Daoy (cell line): ENCODE measurements at places on chromosomes 6 and 20. TPM values are rescaled to one million over a fixed set of nuclear protein-coding genes. Genes with fewer than 3 reads are reported as not detected.
A peak's percentile ranks its signal among the peaks of the same experiment; 100 is the strongest.

GRCh38 chr20:32784369-32785080, 22.3 kb downstream of the DNMT3B start:
- DNase-seq = no peak

- no peak for DNase-seq
These were observed 142.5 kb upstream of the SPACA1 start for GRCh38 chr6:87905101-87905641.

The CLIC5 gene
- total RNA-seq = 0.11 TPM in 1 of 2 replicates, not detected in the other

- DNase-seq = no peak
These were observed 68.0 kb downstream of the SLC35F1 start for GRCh38 chr6:117974914-117975627.

- peak; percentile 96 for DNase-seq
These were observed 35.6 kb downstream of the CNKSR3 start for GRCh38 chr6:154474648-154475428.

GRCh38 chr6:41289815-41290214, 3.3 kb upstream of the TREM1 start:
- DNase-seq = no peak

- DNase-seq = peak; percentile 25
These were observed 29.9 kb downstream of the ABHD12 start for GRCh38 chr20:25360631-25361286.

The NR2E1 gene
- 1.6 and 2.1 TPM in 2 replicates for total RNA-seq

The SPTLC3 gene
- 2.1 and 10.0 TPM in 2 replicates for total RNA-seq

- DNase-seq = no peak
These were observed 936 bp upstream of the TMX4 start for GRCh38 chr20:8020314-8021079.

DNA sequence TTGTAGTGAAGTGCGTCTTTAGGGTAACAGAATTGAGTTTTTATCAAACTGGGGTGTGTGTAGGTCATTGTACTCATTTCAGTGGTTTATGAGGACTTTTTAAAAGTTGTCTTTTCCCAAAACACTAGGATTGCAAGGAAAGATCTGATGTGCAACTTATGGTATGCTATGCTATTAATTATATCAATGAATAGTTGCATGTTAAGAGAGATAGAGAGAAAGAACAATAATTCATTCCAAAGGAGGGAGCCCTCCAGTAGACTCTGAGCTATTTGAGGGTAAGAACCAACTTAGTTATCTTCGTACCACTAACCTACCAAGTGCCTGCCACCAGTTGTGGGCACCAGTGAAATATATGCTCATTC, 117.1 kb downstream of the RNF144B start:
- DNase-seq = no peak

GRCh38 chr20:59371431-59371830, 71.0 kb downstream of the EDN3 start:
- no peak for DNase-seq

DNA sequence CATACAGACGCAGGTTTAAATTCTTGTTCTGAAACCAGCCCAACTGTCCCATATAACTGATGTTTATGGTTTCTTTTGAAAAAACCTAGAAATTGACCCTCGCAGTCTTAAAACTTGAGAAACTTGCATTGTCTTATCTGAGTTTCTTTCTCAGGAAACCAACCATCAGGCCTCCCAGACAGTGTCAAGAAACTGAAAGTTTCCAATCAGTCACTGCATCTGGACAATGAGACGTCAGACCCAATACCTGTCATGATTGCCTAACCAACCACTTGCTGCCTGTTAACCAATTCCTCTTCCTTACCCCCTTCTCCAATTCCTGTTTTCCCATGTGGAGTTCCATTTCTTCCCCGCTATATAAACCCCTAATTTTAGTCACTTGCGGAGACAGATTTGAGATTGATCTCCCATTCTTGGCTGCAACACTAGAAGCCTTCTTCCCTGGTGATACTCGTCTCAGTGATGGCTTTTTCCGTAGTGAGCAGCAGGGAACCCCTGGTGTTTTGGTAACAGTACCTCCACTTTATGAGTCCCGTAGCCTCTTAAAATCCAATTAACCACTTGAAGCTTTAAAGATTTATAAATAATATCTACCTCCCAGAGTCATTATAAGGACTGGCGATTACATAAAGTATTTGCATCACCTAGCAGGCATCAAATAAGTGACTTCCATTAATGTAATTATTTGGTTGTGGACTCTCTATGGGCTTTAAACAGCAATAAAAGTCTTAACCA, 49.3 kb downstream of the GPR63 start:
- no peak for DNase-seq

- DNase-seq = no peak
These were observed 56.2 kb upstream of the BMP6 start for GRCh38 chr6:7669742-7670141.

DNA sequence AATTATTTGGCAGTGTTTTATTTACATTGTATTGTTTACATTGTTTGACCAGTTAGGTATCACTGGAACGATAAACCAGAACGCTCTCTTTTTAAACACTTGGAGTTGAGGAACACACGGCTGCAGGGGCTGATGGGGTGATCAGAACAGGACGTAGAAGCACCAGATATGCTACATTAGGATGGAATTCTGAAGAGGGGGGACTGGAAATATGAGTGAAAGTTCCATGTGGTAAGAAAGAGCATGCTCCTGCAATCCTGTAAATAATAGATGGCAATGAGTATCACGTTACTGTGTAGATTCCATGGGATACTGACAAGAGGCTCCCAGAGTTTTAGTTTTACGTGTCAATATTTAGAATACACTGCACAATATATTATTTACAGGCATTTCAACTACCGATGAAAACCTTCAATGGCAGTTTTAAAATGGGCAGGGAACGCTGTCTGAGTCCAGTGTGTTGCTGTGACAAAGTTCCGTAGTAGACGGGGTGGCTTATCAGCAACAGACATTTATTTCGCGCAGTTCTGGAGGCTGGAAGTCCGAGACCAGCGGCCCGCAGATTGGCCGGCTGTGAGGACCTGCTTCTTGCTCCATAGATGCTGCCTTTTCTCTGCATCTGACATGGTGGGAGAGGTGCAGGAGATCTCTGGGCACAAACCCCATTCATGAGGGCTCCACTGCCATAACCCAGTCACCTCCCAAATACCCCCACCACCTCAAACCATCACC, 43.1 kb downstream of the SYNJ2 start:
- no peak for DNase-seq

DNA sequence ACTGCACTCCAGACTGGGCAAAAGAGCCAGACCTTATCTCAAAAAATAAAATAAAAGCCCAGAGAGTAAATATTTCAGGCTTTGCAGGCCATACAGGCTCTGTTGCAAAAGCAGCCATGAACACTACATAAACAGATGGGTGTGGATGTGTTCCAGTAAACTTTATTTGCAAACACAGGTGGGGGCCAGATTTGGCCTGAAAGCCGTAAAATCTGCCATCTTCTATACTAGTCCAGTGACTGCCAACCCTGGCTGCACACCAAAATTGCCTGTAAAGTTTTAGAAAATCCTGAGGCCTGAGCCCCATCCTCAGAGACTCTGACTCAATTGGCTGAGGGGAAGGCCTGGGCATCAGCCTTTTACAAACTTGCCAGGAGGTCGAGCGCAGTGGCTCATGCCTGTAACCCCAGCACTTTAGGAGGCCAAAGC, 103.6 kb downstream of the ZMYND8 start:
- no peak for DNase-seq

- DNase-seq = no peak
These were observed 160.0 kb downstream of the TBXT start for GRCh38 chr6:166007349-166008263.

The PXMP4 gene
- total RNA-seq = 0.74 and 0.92 TPM in 2 replicates

- DNase-seq = no peak
These were observed 13.1 kb downstream of the SDCBP2 start for GRCh38 chr20:1315804-1316203.

The CD2AP gene
- 53.8 and 61.6 TPM in 2 replicates for total RNA-seq

The NFATC2 gene
- 0.18 and 0.40 TPM in 2 replicates for total RNA-seq

- no peak for DNase-seq
These were observed 188.8 kb downstream of the BACH2 start for GRCh38 chr6:90107771-90108282.

The PGC gene
- not detected in 2 replicates for total RNA-seq

- no peak for DNase-seq
These were observed 46.1 kb upstream of the TNFAIP3 start for GRCh38 chr6:137820952-137821351.

- no peak for DNase-seq
These were observed 107.1 kb downstream of the ZDHHC14 start for GRCh38 chr6:157488058-157488457.

The BTBD3 gene
- 21.7 and 24.7 TPM in 2 replicates for total RNA-seq

The GTSF1L gene
- total RNA-seq = not detected in 2 replicates

DNA sequence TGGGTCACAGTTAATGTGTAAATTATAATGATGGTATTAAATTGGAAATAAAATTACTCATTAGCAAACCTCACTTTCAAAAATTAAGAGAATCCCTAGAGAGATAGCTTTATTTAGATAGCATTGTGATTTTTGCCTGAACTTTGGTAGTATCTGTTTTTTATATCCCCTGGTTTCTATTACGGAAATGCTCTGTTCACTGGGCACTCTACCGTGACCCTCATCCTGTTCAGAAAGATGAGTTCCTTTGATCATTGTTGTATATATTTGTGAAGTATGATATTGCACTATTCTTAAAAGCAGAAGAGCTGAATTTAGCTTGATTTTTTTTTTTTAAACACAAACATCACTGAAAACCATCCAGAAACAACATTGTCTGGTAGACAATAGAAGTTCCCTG, 1143.8 kb upstream of the MAP3K7 start:
- no peak for DNase-seq

- DNase-seq = no peak
These were observed 47.1 kb downstream of the IGF2R start for GRCh38 chr6:160015778-160016684.

The TINAG gene
- total RNA-seq = not detected in 2 replicates

DNA sequence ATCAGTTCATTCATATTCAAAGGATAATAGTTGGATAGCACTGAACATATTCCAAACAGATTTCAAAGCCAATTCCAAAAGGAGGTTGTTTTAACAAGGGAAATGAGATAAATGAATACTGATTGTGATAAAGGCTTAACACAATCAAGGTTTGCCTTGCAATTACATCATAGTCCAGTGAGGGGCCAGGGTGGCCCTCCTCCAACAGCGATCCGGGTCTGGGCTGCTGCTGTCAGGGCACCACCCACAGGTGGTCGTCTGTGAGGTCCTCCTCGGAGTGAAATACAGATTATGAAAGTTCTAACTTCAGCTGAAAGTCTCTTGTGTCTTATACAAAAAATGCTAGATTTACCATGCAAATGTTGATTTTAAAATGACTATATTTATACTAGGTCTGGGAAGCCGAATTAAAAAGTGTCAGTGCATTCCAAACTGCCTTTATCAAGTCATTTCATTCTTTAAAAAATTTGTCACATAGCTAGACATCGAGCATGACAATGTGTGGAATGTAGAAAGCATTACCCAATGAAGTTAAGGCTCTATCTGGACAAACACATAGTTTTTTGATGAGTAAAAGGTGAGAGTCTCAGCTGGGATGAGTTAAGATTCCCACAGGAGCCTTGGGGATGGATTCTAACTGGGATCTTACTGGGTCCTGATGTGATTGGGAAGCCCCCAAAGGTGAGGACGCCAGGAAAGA, 65.9 kb upstream of the SLC22A23 start:
- no peak for DNase-seq

GRCh38 chr6:135624402-135625295, 127.1 kb upstream of the AHI1 start:
- DNase-seq = no peak

DNA sequence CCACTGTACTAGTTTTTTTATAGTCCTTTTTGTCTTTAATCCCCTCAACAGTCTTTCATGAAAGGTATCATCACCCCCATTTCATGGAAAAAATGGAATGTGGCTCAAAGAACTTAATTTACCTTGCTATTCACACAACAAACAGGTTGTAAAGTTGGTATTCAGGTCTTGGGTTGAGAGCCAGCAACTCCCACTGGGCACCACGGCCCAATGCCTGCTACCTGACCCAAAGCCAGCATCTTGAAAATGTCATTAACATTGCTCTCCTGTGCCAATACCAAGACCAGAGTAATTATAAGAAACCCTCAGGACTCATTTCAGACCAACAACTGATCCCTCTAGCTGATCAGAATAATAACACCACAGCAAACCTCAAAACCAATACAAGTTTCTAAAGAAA, 75.7 kb downstream of the METTL24 start:
- DNase-seq = no peak

GRCh38 chr6:3236005-3236404, 8.6 kb upstream of the TUBB2B start:
- no peak for DNase-seq
